Esophagus squamous epithelium (tissue), 5 donors: ENCODE measurements at places on chromosomes 12 and 14.

DNA sequence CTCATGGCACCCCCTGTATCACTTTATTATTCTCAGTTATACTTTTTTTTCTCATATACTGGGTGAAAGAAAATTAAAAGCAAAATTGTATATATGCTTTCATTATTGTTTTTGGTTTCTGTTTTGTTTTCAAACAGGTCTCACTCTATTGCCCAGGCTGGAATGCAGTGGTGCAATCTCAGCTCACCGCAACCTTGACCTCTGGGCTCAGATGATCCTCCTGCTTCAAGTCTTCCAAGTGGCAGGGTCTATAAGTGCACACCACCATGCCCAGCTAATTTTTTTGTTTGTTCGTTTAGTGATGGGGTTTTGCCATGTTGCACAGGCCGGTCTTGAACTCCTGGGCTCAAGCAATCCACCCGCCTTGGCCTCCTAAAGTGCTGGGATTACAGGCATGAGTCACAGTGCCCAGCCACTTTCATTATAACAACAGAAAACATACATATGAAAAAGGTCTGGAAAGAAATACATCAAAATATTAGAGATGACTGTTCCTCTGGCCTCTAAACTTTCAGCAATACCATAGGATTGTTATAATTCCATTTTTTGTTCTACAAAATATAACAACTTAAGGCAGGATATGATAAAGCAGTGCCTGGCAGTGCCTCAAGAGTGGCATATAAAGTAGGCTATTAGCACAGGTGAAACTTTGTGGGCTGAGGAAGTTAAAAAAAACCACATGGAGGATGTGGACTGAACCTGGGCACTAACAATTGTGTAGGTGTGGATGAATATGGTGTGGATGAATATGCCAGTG, 5.8 kb upstream of the NTN4 start:
- no peaks in the 10 kb centered on the region for H3K27me3 ChIP-seq
- no peaks in the 10 kb centered on the region for H3K4me1 ChIP-seq
- H3K4me3 ChIP-seq: no peak overlapping the region
- DNase-seq: no peak

DNA sequence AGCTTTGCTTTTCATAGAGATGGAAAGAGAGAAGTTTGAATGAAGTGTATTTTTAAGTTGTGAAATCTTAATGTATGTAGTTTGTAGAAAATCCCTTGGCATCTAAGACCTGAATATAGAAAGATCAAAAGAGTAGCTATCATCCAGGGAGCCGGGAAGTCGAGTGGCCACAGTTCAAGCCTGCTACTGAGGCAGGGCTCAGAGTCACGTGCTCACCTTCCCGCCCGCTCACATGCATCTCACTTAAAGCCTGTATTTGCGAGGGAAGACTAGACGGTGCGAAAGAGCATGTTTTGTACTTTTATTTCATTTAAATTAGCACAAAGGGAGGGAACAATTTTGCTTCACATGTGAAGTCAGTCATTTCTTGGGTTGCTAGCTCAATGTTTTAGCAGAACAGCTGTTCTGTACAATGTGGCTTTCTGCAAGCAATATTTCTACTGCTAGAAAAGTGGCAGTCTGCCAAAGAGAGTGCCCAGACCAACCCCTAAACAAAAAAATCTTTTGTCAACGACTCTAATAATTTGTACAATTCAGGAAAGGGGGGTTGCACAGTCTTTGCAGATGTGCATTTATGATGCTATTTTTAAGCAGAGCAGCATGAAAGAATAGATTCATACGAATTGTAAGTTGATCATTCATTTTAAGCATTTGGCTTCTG, 290.7 kb downstream of the NPAS3 start:
- no peak overlapping the region for H3K27ac ChIP-seq
- no peaks in the 10 kb centered on the region for H3K27me3 ChIP-seq
- no peak for DNase-seq
- peaks cover 9% of the 10 kb centered on the region for H3K4me1 ChIP-seq
- no peaks in the 10 kb centered on the region for H3K36me3 ChIP-seq

- no peaks in the 10 kb centered on the region for H3K27me3 ChIP-seq
- peak overlapping the region; percentile 91 for H3K4me3 ChIP-seq
- H3K36me3 ChIP-seq: no peaks in the 10 kb centered on the region
- no peak for DNase-seq
Measured at GRCh38 chr12:67647799-67648520, 585 bp upstream of the DYRK2 start.

GRCh38 chr14:94176808-94177207, 2.7 kb downstream of the PPP4R4 start:
- H3K36me3 ChIP-seq: no peaks in the 10 kb centered on the region
- peaks cover 14% of the 10 kb centered on the region for H3K4me1 ChIP-seq
- H3K4me3 ChIP-seq: no peak overlapping the region
- no peak for DNase-seq

DNA sequence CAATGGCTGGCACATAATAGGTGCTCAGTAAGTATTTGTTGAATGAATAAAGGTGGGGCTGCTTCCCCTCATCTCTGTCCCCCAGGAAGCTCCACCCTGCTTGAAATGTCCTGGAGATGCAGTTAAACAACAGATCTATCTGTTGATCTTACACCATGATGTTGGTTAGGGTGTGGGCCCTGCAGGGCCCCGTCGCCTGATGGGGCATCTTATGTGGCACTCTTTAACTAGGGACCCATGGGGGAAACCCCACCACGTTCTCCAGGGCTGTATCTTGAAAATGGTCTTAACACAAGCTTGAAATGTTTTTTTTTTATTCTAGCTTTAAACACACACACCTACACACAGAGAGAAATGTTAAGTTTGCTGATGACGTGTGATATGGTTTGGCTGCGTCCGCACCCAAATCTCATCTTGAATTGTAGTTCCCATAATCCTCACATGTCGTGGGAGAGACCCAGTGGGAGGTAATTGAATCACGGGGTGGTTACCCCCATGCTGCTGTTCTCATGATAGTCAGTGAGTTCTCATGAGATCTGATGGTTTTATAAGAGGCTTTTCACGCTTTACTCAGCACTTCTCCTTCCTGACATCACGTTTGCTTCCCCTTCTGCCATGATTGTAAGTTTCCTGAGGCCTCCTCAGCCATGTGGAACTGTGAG, 741.7 kb downstream of the VRK1 start:
- no peaks in the 10 kb centered on the region for H3K36me3 ChIP-seq
- no peak for DNase-seq
- peaks cover 19% of the 10 kb centered on the region for H3K27me3 ChIP-seq
- no peak overlapping the region for H3K27ac ChIP-seq
- no peak overlapping the region for H3K4me3 ChIP-seq

DNA sequence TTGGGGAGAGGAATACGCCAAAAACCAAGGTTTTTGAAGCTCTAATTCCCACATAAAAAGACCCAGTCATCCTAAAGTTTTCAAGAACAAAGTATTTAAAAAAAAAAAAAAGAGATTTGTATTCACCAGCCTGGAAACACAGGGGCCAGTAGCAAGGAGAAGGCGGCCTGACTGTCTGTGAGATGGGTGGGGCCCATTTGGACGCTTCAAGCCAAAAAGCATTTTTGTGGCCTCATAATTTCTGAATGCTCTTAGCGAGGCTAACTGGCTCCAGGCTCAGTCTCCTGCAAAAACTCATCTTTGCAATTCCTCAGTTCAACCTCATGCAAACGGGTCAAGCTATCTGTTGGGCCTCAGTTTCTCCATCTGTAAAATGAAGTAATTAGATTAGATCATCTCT, 514.1 kb downstream of the MED13L start:
- H3K36me3 ChIP-seq: no peaks in the 10 kb centered on the region
- H3K27ac ChIP-seq: no peak overlapping the region

DNA sequence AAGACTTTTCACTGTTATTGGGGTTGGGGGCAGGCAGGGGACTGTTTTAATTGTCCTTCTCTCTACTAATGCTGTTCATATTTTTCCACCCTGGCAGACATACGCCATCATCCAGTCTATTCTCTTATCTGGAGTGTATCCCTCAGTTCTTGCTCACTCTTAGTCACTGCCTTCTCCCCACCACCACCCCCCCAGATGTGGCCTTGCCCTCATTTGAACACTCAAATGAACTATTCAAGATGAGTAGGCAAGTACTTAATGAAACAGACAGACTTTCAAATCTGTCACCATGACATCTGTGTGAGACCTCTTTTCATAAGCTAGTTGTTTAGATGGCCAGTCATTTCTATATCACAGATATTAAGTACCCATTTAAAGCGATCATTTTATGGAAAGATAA, 10.1 kb downstream of the NUDT4 start:
- H3K27ac ChIP-seq: no peak overlapping the region
- peaks cover 22% of the 10 kb centered on the region for H3K4me1 ChIP-seq
- DNase-seq: no peak

GRCh38 chr12:49868952-49869815, 26.3 kb upstream of the BCDIN3D start:
- no peaks in the 10 kb centered on the region for H3K36me3 ChIP-seq
- peak overlapping the region; percentile 54 for H3K27ac ChIP-seq
- peaks cover 64% of the 10 kb centered on the region for H3K4me1 ChIP-seq
- no peaks in the 10 kb centered on the region for H3K27me3 ChIP-seq

DNA sequence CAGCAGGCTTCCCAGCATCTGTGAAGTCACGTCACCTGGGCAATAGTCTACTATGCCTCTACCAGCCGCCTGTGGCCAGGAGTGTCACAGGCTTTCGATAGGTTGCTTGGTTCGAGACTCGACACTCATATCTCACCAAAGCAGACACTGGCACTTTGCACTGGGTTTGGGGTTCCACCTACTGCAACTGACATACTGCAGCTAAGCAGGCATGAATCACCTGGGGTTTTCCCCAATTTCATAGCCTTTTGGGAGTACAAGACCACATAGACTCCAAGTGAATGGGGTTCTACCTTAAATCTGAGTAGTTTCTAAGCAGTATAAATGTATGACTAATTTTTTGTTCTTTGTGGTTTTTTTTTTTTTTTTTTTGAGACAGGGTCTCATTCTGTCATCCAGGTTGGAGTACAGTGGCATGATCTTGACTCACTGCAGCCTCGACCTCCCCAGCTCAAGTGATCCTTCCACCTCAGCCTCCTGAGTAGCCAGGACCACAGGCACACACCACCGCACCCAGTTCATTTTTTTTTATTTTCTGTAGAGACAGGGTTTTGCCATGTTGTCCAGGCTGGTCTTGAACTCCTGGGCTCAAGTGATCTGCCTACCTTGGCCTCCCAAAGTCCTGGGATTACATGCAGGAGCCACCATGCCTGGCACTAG, 32.1 kb downstream of the DMAC2L start:
- DNase-seq: no peak
- no peak overlapping the region for H3K4me3 ChIP-seq
- no peaks in the 10 kb centered on the region for H3K36me3 ChIP-seq
- peaks cover 65% of the 10 kb centered on the region for H3K4me1 ChIP-seq

GRCh38 chr12:42762395-42762925, 172.9 kb upstream of the PRICKLE1 start:
- H3K4me1 ChIP-seq: peaks cover 33% of the 10 kb centered on the region
- DNase-seq: no peak
- no peak overlapping the region for H3K27ac ChIP-seq
- no peaks in the 10 kb centered on the region for H3K27me3 ChIP-seq

DNA sequence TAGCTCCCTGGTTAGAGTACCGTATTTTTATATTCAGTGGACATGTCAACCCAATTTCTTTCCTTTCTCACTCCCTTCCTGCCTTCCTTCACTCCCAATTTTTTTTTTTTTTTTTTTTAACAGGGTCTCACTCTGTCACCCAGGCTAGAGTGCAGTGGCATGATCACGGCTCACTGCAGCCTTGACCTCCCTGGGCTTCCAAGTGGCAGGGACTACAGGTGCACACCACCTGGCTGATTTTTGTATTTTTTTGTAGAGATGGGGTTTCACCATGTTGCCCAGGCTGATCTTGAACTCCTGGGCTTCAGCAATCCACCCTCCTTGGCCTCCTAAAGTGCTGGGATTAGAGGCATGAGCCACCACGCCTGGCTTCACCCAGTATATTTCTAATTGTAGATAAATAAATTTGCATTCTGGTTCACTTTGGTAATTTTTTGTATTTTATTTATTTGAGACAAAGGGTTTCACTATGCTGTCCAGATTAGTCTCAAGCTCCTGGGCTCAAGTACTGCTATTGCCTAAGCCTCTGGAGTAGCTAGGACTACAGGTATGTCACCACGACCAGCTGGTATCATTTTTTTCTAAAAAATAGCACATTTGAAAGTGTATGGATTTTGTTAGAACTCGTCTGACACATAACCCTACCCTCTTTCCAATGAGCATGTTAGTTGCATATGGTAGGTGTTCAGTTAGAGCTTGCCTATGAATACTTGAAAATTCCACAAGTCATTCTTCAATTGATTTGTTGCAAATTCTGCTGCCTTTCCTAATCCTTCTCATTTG, 15.7 kb downstream of the SLC38A2 start:
- no peak for DNase-seq
- no peaks in the 10 kb centered on the region for H3K4me1 ChIP-seq
- H3K36me3 ChIP-seq: peaks cover 38% of the 10 kb centered on the region
- no peak overlapping the region for H3K4me3 ChIP-seq
- H3K27ac ChIP-seq: no peak overlapping the region
- H3K27me3 ChIP-seq: no peaks in the 10 kb centered on the region

GRCh38 chr12:53518381-53518780, 11.1 kb upstream of the NPFF start:
- DNase-seq: no peak
- H3K27me3 ChIP-seq: no peaks in the 10 kb centered on the region
- H3K27ac ChIP-seq: no peak overlapping the region
- no peak overlapping the region for H3K4me3 ChIP-seq
- peaks cover 67% of the 10 kb centered on the region for H3K36me3 ChIP-seq

- DNase-seq: no peak
- H3K36me3 ChIP-seq: no peaks in the 10 kb centered on the region
- H3K27me3 ChIP-seq: no peaks in the 10 kb centered on the region
- H3K4me1 ChIP-seq: peaks cover 11% of the 10 kb centered on the region
Measured at GRCh38 chr14:64841121-64841651, 38.5 kb downstream of the SPTB start.

- no peaks in the 10 kb centered on the region for H3K27me3 ChIP-seq
- no peaks in the 10 kb centered on the region for H3K36me3 ChIP-seq
- H3K4me1 ChIP-seq: no peaks in the 10 kb centered on the region
- no peak for DNase-seq
- H3K4me3 ChIP-seq: no peak overlapping the region
Measured at GRCh38 chr12:70756118-70756517, 118.9 kb upstream of the PTPRB start.

- no peak for DNase-seq
- no peak overlapping the region for H3K4me3 ChIP-seq
- H3K27me3 ChIP-seq: no peaks in the 10 kb centered on the region
- H3K27ac ChIP-seq: no peak overlapping the region
Measured at GRCh38 chr12:127613056-127613455, 653.9 kb upstream of the TMEM132C start.

DNA sequence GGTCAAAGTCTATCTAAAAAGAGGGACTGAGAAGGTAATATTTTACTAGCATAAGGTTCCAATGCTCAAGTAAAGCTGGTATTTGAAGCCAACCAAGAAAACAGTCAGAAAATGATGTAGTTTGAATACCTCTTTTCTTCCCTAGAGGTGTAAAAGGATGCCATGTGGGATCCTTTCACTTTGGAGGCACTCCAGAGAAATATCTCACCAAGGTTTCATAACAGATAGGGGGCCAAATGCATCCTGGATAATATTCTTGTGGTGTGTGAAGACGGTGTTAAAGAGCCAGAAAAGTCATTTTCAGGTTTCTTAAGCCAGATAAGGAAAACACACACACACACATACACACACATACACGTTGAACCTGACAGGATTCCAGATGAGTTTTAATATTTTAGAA, 136.1 kb upstream of the PRKD1 start:
- H3K27me3 ChIP-seq: no peaks in the 10 kb centered on the region
- H3K36me3 ChIP-seq: no peaks in the 10 kb centered on the region
- H3K27ac ChIP-seq: no peak overlapping the region
- no peak overlapping the region for H3K4me3 ChIP-seq
- no peak for DNase-seq
- H3K4me1 ChIP-seq: no peaks in the 10 kb centered on the region
